PC-3 (cell line): ENCODE measurements at places on chromosomes 3 and 15. TPM values are rescaled to one million over a fixed set of nuclear protein-coding genes. Genes with fewer than 3 reads are reported as not detected.
A peak's percentile ranks its signal among the peaks of the same experiment; 100 is the strongest.

DNA sequence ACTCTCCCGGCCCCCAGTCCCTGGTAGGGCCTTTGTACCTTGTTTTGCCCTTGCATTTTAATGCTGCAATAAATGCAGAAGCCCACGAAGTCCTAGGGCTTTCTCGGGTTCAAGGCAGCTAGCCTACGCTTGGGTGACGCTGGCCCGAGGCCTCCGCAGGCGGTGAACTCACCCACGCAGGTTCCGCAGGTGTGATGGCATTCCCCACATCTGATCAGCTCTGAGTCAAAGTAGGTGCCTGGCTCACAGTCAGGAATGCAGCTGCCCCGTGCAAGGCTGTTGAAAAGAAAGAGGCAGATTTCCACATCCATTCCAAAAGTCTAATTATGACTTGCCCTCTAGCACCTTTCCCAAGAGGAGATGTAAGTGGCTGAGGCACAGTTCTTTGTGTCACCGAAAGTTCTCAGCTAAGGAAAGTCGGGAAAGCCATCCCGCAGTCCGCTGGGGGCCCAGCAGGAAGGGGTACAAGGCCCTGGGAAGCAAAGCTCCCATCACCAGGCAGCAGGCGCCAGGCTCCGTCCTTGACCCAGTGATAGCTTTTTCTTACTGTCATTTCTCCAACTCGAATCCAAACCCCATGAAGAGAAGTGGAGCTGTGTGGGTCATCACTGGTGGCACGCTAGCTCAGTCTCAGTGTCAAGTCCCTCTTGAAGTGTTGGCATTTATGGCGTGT is 23.2 kb upstream of the SNRPA1 start:
- no peaks in the 10 kb centered on the region for H3K4me1 ChIP-seq
- peaks cover 63% of the 10 kb centered on the region for H3K27me3 ChIP-seq
- H3K27ac ChIP-seq = no peak overlapping the region
- H3K36me3 ChIP-seq = no peaks in the 10 kb centered on the region

DNA sequence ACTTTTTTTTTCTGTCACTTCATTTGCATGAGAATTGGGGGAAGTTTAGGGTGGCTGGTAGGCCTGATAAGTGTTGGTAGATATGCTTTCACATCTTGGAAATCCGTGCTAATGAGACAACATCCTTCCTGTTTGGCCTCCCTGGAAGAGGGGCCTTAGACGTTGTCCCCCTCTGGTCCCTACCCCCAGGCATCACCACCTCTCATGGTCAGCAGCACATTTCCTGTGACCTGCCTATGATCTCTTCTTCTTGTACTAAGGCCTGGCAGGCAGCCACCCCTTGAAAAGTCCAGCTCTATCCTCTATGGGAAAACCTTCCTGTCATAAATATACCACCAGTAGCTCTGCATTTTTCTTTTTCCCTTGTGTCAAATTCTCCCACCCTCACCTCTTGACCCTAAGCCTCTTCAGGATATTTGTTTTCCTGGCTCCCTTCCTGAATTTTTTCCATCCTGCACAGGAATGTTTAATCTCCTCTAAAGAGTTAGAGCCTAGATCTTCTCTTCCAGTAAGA is 107.8 kb downstream of the SNRK start:
- no peak overlapping the region for H3K4me3 ChIP-seq
- H3K4me1 ChIP-seq = peaks cover 25% of the 10 kb centered on the region
- DNase-seq = peak; percentile 15
- 0 out of 2 replicates have a peak overlapping the region, but pooled peaks have one; percentile 6 for H3K27ac ChIP-seq

- no peaks in the 10 kb centered on the region for H3K27me3 ChIP-seq
- H3K4me3 ChIP-seq = no peak overlapping the region
- peaks cover 7% of the 10 kb centered on the region; the same call in 1 of the 2 replicates for H3K4me1 ChIP-seq
- H3K36me3 ChIP-seq = no peaks in the 10 kb centered on the region
These were observed 81.6 kb downstream of the LRRC49 start for GRCh38 chr15:70974004-70974832.

DNA sequence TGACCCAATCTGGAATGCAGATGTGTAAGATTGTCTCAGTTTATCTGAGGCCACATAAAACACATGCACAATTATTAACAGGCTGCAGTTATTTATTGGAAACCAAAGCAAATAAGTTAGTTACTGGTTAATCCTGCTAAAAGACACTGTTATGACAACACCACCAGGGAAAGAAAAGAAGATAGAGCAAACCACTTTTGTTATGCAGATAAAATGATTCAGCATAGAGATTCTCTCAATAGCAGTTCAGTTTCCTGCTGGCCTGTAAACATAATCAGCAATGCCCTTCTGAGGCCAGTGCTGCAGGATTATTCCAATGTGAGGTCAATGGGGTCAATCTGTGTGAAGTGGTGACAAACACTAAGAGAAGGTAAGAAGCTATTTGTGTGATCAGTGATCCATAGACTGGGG is 244.4 kb downstream of the ZBTB20 start:
- H3K27ac ChIP-seq = no peak overlapping the region
- no peak overlapping the region for H3K4me3 ChIP-seq
- H3K27me3 ChIP-seq = no peaks in the 10 kb centered on the region
- no peaks in the 10 kb centered on the region for H3K4me1 ChIP-seq
- H3K36me3 ChIP-seq = no peaks in the 10 kb centered on the region
- DNase-seq = no peak

DNA sequence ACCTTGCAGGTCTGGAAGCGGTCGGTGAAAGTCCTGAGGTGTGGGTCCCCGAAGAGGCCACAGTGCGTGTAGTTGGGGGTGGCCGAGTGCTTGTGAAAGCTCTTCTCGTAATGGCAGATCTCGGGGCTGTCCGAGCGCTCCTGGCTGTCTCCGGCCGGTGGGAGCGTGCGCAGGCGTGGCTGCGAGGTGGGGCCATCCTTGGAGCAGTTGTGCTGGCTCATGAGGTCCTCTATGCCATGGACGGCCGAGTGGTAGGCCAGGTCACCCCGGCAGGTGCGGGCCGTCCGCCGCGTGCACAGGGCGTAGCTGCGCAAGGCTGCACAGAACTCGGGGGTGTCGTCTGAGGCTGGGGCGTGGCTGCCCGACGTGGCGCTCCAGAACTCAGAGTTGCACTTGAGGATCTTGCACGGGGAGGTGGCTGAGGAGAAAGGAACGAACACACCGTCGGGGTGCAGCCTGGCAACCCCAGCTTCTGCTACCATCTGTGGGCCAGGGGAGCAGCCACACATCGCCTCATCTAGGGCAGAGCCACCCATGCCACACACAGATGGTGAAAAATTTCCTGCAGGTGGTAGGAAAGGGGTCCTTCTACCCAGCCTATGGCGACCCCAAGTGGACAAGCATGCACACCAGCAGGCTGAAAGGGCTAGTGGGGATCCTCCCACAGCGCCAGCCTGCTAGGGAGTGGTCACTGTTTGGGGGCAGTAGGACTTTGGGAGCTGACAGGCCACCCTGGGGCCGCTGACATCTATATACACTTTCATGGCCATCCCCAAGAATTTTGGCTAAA is 36.7 kb downstream of the RGMA start:
- no peaks in the 10 kb centered on the region for H3K4me1 ChIP-seq
- H3K27ac ChIP-seq = no peak overlapping the region
- no peaks in the 10 kb centered on the region for H3K36me3 ChIP-seq
- peak; percentile 17 for DNase-seq
- H3K27me3 ChIP-seq = no peaks in the 10 kb centered on the region

- DNase-seq = no peak
- H3K4me3 ChIP-seq = no peak overlapping the region
- H3K27ac ChIP-seq = no peak overlapping the region
- H3K36me3 ChIP-seq = no peaks in the 10 kb centered on the region
These were observed 27.2 kb downstream of the GRIP2 start for GRCh38 chr3:14512942-14513327.

- peaks cover 15% of the 10 kb centered on the region for H3K36me3 ChIP-seq
- H3K27ac ChIP-seq = peak overlapping the region; percentile 82
- H3K4me1 ChIP-seq = peaks cover 38% of the 10 kb centered on the region
- DNase-seq = peak; percentile 91
These were observed 93.9 kb downstream of the PLOD2 start for GRCh38 chr3:146067048-146067447.

- no peaks in the 10 kb centered on the region; the same call in 1 of the 2 replicates for H3K27me3 ChIP-seq
- no peak overlapping the region for H3K27ac ChIP-seq
- H3K36me3 ChIP-seq = no peaks in the 10 kb centered on the region
- no peak overlapping the region for H3K4me3 ChIP-seq
- no peaks in the 10 kb centered on the region for H3K4me1 ChIP-seq
These were observed 1273.0 kb downstream of the ROBO2 start for GRCh38 chr3:78312851-78313250.

GRCh38 chr3:195153653-195154052 is 117.3 kb downstream of the XXYLT1 start:
- H3K27me3 ChIP-seq = no peaks in the 10 kb centered on the region
- DNase-seq = no peak
- no peaks in the 10 kb centered on the region for H3K36me3 ChIP-seq
- peaks cover 52% of the 10 kb centered on the region for H3K4me1 ChIP-seq
- no peak overlapping the region for H3K4me3 ChIP-seq

DNA sequence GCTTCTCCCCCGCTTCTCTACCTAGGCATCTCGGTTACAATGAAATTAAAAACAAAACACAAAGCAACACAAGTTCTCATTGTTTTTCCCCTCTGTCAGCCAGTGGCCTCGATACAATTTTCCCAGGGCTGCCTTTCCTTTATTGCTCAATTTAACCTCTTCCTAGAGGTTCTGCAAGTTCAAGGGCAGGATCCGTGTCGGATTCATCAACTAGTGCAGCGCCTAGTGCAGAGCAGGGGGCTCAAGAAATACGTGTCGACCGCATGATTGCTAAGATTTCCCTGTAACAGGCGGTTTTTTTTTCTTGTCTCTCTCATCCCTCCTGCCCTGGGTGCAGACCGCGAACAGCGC is 1.4 kb upstream of the BHLHE40 start:
- H3K27me3 ChIP-seq = no peaks in the 10 kb centered on the region
- H3K36me3 ChIP-seq = peaks cover 25% of the 10 kb centered on the region

GRCh38 chr3:134885877-134886621 is 91.0 kb downstream of the EPHB1 start:
- no peaks in the 10 kb centered on the region for H3K27me3 ChIP-seq
- peak; percentile 8 for DNase-seq
- no peaks in the 10 kb centered on the region for H3K4me1 ChIP-seq
- H3K27ac ChIP-seq = no peak overlapping the region

REC114 gene
- total RNA-seq = not detected in 2 replicates

IREB2 gene
- 6.5 and 9.0 TPM in 2 replicates for total RNA-seq

PLSCR5 gene
- not detected in 2 replicates for total RNA-seq

CLRN1 gene
- not detected in 2 replicates for total RNA-seq

NPHP3 gene
- 6.2 and 7.7 TPM in 2 replicates for total RNA-seq

SLCO3A1 gene
- total RNA-seq = 0.07 and 0.35 TPM in 2 replicates
